Activated naive CD8-positive, alpha-beta T cell treated with anti-CD3 and anti-CD28 coated beads for 36 hours (primary cell): ENCODE measurements at places on chromosomes 6 and 20. TPM values are rescaled to one million over a fixed set of nuclear protein-coding genes. Genes with fewer than 3 reads are reported as not detected.

DNA sequence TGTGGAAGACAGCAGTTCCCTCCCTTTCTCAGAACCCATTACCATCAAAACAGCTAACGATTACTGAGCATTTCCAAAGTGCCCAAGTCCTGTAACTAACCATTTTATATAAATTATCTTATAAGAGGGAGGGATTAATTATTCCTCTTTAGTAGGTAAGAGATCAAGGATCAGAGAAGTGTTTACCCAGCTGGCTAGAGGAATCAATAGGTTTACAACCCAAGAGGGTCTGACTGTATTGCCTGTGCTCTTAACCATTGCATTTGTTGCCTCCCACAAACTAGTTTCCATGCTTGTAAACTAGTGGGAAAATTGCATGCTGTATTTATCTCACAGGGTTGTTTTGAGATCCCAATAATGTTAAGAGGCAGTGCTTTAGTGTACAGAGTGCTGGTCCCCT, 3.7 kb upstream of the DBNDD2 start:
- peak overlapping the region; percentile 74 for H3K4me3 ChIP-seq
- peaks cover 21% of the 10 kb centered on the region for H3K4me1 ChIP-seq
- peaks cover 27% of the 10 kb centered on the region for H3K36me3 ChIP-seq
- H3K27ac ChIP-seq = no peak overlapping the region

The MDN1 gene
- 64.4 TPM for total RNA-seq

GRCh38 chr6:160146454-160147145, 25.0 kb downstream of the SLC22A1 start:
- H3K36me3 ChIP-seq = peaks cover 10% of the 10 kb centered on the region
- no peak overlapping the region for H3K27ac ChIP-seq
- no peak overlapping the region for H3K4me3 ChIP-seq
- H3K27me3 ChIP-seq = no peaks in the 10 kb centered on the region
- no peak for DNase-seq
- H3K4me1 ChIP-seq = peaks cover 2% of the 10 kb centered on the region

GRCh38 chr6:43842231-43842794, 72.3 kb downstream of the VEGFA start:
- no peak overlapping the region for H3K4me3 ChIP-seq
- DNase-seq = no peak
- H3K27me3 ChIP-seq = peaks cover 4% of the 10 kb centered on the region
- H3K27ac ChIP-seq = peak overlapping the region; percentile 40

- H3K36me3 ChIP-seq = no peaks in the 10 kb centered on the region
- DNase-seq = peak; percentile 70
- H3K4me3 ChIP-seq = peak overlapping the region; percentile 49
- peaks cover 70% of the 10 kb centered on the region for H3K27me3 ChIP-seq
- peaks cover 7% of the 10 kb centered on the region for H3K4me1 ChIP-seq
Observed at GRCh38 chr6:27251606-27252251, 4.2 kb downstream of the PRSS16 start.

DNA sequence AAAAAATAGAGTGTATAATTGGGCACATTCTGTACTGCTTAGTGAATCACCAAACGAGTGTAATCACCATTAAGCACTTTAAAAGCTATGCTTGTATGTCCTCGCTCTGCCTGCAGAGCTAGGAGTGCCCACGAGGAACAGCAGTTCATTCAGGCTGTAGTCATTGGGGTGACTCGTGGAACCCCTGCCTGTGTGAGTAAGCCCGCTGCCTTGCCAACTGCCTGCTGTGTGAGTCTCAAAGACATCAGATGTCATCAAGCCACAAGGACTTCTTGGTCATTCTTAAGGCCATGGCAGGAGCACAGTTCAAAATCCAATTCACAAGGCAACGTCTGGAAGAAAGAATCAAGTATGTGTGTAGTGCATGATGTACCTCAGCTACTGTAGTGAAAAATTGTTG, 60.4 kb downstream of the FOXO3 start:
- H3K36me3 ChIP-seq = peaks cover 4% of the 10 kb centered on the region
- no peak overlapping the region for H3K27ac ChIP-seq
- no peak for DNase-seq
- H3K4me3 ChIP-seq = no peak overlapping the region

DNA sequence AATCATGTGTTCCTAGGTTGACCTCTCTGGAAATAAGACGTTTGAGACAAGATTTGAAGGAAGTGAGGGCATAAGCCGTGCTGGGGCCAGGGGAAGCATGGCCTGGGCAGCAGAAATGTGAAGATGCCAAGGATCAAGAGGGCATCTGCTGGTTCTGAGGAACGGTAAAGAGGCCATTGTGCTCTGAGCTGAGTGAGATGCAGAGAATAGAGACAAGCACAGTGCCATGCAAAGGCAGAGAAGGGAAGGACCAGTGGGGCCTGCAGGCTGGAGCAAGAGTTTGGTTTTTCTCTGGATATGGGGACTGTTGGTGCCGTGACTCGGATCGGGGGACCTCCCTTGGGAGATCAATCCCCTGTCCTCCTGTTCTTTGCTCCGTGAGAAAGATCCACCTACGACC, 50.8 kb downstream of the SMPDL3A start:
- H3K36me3 ChIP-seq = no peaks in the 10 kb centered on the region
- H3K27ac ChIP-seq = no peak overlapping the region
- no peaks in the 10 kb centered on the region for H3K4me1 ChIP-seq
- peaks cover 7% of the 10 kb centered on the region for H3K27me3 ChIP-seq

The MATN4 gene
- 0.64 TPM for total RNA-seq

DNA sequence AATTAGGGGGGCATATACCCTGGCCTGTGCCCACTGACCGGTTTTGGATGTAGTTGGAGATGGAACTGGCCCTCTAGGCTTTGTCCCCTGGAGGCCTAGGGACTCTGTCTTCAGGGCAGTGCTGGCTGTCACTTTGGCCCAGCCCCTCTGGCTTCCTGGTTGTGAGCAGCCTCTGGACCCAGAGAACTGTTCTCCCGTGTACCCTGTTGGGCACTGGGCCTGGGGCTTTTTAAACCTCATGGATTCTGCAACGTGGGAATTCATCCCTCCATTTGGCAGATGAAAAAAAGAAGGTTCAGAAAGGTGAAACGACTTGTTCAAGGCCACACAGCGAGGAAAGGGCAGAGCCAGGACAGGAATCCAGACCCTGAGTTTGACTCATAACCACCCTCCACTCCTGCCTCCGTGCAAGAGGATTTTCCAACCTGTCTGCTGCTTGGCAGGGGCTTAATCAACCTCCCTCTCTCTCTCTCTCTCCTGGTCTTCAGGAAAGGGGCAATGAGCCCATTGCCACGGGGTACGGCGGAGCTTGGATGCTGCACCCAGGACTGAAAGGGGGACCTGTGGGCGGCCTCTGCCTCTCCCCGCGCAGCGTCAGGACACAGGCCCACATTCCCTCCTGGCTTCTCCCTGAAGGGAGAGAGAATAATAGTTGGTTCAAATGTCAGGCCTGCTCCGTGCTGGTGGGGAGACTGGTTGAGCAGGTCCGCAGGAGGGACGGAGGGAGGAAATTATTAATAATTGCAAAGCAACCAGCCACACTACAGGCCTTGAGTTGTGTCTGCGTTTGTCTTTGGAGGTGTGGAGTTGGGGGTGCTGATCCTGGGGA, 56.0 kb downstream of the CEBPB start:
- no peaks in the 10 kb centered on the region for H3K27me3 ChIP-seq
- no peak overlapping the region for H3K27ac ChIP-seq
- DNase-seq = no peak
- no peaks in the 10 kb centered on the region for H3K4me1 ChIP-seq
- no peaks in the 10 kb centered on the region for H3K36me3 ChIP-seq

The ZNF318 gene
- total RNA-seq = 10.0 TPM

The TEAD3 gene
- 0.66 TPM for total RNA-seq

The TCEA2 gene
- total RNA-seq = 37.8 TPM

- DNase-seq = no peak
- no peaks in the 10 kb centered on the region for H3K27me3 ChIP-seq
- H3K27ac ChIP-seq = no peak overlapping the region
- H3K4me1 ChIP-seq = peaks cover 31% of the 10 kb centered on the region
- no peak overlapping the region for H3K4me3 ChIP-seq
- H3K36me3 ChIP-seq = no peaks in the 10 kb centered on the region
Observed at GRCh38 chr20:41006126-41006935, 22.3 kb upstream of the TOP1 start.
